ENCODE measurements at places on chromosomes 4 and X.

GRCh38 chr4:79247695-79248394 is 78.0 kb downstream of the NAA11 start:
- DNase-seq = no peak

DNA sequence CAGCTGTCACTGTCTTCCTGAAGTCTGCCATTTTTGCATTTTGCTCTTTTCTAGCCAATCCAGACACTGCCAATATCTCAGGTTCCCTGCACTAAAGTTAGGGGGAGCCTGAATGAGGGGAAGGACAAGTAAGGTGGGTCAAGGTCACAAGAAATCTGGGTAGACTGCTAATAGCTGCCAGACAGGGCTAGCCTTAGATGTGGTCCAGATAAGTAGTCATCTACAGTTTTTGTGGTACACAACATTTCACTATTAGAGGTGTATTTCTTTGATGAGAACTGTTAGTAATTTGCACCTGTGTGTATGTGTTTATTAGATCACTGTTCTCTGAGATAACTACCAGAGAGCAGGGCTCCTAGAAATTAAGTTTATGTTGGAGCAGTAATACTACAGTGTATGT is 9.4 kb downstream of the LHFPL1 start:
- DNase-seq = no peak

DNA sequence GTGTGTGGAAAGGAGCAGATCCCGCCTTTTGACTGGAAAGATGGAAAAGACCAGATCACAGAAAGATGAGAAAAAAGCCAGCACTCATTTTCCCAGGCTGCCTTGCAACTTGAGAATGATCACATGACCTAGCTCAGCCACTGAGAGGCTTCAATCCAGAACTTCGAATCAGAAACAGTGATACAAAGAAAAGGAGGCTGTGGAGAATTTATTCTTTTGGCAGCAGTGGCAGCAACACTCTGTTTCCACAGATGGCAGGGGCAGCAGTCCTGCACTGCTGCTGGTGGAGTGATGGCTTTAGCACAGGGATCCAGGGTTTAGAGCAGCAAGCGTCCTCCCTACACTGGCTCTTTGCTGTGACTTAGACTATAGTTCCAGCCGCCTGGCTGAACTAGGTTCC is 77.8 kb upstream of the SH3RF1 start:
- DNase-seq = no peak

DNA sequence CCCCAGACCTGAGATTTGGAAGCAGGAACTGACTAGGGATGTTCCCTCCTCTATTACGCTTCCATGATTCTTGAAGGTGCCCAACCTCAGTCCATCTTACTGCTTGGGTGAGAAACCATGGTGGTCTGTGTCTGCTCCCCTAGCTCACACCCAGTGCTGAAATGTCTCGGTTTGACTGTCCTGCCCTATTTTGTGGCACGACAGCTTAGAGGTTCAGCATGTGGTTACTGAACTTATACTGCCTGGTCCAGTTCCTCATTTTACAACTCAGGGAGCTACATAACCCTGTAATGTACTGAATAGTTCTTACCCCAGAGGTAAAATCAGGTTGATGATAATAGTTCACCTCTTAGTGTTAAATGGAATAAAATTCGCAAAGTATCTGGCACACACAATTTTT is 203.1 kb downstream of the RBM46 start:
- no peak for DNase-seq

DNA sequence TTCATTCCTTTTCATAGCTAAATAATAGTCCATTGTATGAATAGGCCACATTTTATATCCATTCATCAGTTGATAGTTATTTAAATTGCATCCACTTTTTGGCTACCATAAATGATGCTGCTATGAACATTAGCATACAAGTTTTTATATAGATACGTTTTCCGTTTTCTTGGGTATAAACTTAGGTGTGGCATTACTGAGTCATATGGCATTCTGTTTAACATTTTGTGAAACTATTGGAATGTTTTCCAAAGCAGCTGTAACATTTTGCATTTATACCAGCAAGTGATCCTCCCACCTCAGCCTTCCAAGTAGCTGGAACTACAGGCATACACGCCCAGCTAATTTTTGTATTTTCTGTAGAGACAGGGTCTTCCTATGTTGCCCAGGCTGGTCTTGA is 26.3 kb downstream of the CLDN2 start:
- DNase-seq = no peak

GRCh38 chrX:107348051-107348450 is 101.4 kb upstream of the FRMPD3 start:
- no peak for DNase-seq

GRCh38 chr4:71765350-71765749 is 18.5 kb downstream of the GC start:
- no peak for DNase-seq

GRCh38 chrX:21865436-21865835 is 9.6 kb downstream of the YY2 start:
- no peak for DNase-seq

DNA sequence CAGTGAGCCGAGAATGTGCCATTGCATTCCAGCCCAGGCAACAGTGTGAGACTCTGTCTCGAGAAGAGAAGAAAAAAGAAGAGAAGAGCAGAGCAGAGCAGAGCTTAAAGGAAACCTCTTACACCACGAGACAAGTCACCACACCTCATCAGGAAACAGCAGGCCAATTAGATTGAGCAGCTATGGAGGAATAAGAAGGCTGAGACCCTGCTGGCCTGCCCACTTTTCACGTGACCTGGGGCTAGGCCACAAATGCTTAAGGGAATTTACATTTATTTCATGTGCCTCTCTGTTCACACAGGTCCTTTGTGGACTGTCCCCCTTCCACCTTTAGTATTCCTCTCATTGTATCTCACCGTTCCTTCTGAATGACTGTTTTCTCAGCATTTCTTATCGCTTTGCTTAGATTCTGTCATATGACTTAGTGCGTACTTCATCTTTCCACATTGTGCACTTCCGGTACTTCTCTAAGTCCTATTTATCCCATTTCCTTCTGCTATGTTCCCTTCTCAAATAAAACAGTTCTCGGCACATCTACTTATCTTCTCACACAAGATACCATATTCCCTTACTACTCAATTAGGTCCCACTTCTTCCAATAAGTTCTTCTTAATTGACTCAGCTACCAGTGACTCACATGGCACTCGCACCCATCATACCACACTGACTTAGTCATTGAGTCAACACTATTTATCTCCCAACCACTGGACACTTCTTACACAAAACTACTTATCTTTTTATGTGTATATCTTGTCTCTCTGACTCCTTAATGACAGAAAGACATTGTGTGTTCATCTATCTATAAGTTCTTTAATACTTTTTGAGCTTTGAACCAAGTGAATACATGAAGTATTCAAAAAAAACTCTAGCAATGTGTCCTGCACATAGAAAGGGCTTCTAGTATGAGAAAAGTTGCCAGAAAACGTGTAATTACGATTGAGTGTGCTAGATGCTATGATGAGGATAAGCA is 11.0 kb downstream of the CUL4B start:
- no peak for DNase-seq

DNA sequence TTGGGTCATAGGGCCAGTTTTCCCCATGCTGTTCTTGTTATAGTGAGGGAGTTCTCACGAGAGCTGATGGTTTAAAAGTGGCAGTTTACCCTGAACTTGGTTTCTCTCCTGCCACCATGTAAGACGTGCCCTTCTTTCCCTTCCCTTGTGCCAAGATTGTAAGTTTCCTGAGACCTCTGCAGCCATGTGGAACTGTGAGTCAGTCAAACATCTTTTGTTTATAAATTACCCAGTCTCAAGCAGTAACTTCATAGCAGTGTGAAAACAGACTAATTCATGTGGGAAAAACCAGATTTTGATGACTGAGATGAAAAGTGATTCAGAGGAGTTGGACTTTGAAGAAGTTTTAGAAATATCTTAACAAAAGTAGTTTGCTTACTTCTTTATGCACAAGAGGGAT is 101.4 kb downstream of the ARHGAP10 start:
- no peak for DNase-seq

DNA sequence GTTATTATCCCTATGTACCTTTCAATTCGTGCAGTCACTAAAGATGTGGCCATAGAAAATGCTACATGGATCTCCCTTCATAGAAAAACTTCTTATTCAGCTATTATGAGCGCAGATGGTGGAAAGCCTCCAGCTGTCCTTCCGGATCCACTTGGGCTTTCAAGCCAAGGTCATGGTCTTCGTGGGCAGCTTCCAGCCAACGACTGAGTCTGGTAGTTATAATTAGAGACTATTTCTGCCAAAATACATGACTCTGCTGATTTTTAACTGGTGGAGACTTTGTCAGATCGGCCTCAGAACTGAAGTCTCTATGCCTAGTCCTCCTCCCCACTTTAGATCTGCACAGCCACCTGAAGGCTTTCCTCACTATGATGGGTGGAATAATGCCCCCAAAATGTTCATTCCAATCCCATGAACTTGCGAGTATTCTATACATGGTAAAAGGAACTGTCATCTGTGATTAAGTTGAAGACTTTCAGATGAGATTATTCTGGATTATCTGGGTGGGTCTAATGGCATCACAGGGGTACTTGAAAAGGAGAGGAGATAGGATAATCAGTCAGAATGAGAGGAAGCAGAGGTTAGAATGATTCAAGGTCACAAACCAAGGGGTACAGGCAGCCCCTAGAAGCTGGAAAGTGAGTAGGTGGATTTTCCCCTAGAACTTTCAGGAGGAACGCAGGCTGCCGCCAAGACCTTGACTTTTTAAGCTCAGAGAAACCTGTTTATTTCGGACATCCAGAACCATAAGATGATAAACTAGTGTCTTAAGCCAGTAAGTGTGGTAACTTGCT is 171.1 kb upstream of the CXCL13 start:
- DNase-seq = no peak

GRCh38 chr4:13371048-13371447 is 113.1 kb downstream of the RAB28 start:
- DNase-seq = no peak

DNA sequence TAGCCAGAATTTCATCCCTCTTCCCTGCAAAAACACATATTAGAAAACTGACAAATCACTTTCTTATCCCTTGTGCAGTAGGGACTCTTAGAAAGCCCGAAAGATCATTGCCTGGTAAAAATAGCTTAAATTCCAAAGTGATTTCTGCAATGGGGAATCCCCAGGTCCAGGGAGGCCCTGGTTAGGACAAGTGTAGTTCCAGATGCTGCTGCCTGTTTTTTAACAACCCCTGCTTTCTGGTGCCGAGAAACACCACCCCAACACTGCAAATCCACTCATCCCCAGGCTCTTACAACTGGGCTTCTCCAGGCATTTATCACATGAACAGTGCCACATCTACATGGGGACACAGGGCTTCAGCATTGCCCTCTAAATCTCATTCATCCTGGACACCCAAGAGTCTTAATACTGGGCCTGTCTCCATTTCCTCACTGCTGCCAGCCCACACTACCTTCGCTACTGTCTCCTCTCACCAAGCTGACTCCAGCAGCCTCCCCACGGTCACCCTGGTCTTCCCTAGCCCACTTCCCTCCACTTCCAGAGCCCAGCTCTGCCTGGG is 112.2 kb upstream of the PSAPL1 start:
- no peak for DNase-seq

DNA sequence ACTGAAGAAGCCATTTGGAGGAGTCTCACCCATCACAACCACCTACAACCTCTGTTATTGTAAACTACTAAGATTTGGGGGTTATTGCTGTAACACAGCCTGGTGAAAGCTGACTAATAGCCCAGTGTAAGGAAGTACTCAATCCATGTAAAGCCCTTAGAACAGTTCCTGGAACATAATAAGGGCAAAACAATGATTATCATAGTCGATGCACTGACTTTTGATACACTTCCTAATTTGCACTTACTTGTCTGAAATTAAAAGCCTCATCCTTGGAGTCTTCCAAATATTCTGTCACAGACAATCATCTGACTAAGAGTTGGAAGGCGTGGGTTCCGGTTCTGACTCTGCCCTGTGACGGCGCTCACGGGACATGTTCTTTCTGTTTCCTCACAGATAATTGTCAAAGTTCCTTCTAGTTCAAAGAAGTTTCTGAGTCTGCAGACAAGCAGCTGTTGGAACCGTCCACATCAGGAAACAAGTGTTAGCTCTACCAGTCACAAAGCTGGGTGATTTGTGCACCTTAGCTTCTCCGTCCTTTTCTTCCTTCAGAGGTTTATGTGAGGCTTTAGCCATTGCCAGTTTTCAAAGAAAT is 33.4 kb upstream of the RASGEF1B start:
- no peak for DNase-seq

DNA sequence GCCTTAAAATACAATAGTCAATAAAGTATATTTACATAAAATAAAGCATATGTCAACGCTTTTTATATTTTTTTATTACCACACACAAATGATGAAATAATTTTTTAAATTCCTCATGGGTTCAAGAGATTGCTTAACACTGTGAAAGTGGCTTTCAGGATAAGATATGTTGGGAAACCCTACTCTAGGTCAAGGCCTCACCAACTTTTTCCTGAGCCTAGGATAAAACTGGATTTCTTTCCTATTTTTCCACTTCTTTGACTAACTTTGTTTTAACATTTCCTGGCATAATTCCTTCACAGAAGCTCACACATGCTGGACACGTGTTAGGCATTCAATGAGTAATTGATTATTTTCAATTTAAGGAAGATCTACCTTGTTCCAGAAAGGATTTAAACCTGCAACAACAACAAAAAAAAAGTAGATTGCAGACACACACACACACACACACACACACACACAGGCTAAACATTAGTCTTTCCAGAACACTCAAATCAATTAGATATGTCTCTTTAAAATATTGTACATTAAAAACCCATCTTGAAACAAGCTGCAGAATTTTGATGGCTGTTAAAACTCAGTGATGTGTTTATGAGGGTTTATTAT is 9.1 kb downstream of the KLB start:
- no peak for DNase-seq

DNA sequence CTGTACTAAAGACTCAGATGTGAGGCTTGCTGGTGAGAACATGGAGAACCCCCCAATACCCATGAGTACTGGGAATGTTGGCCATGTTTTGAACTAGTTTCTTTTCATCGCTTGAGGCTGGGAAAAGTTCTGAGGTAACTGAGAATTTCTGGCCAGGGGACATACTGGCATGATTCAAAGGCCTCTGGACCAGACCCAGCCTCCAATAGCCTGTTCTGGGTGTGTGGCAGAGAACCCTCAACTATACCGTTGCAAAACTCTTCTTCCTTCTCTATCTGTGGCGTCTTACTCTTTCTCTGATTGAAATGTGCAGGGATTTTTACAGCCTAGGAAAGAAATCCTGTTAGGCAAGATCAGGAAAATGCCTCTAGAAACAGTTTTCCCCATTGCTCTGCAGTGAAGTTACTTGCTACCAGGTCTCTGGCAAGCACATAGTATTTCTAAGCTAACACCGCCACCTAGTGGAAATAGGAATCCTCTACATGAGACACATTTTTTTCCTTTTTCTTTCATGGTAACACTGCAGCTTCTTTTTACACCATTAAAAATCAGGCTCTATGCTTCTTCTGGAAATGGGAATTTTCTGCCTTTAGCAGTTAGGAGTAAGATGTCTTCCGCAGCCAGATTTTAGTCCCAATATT is 170.7 kb upstream of the ZCCHC13 start:
- no peak for DNase-seq

GRCh38 chrX:51837921-51838320 is 55.5 kb upstream of the MAGED1 start:
- DNase-seq = no peak

- DNase-seq = no peak
These were observed 206.4 kb upstream of the JADE1 start for GRCh38 chr4:128603081-128603480.

GRCh38 chr4:189597341-189597740 is 343.3 kb upstream of the FRG1 start:
- no peak for DNase-seq

GRCh38 chrX:151169783-151170182 is 6.6 kb upstream of the GPR50 start:
- no peak for DNase-seq
